ENCODE measurements at places on chromosomes 5 and 9.

GRCh38 chr5:140561753-140562523, 2.5 kb downstream of the APBB3 start:
- DNase-seq: no peak

DNA sequence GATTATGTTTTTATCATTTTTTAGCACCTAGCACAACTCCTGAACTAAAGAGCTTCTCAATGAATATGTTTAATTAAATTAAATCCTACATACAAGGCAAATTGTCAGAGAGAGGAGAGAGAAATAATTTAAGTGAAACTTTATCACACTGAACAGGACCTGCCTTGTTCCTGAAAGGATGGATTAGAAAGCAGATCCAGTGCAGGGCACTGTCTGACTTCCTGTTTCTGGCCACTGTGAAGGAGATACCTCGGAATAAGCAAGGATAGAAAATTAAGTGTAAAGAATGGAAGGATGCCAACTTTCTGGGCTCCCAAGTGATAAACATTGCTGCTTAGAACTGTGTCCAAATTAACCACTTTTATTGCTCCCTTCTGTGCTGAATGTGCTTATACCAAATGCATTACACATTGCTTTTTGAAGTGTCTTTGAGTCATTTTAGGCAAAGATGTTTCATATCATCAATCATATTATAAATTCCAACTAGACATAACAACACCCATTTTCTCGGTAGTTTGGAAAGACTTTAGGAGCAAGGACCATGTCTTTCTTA, 89.1 kb upstream of the SPDL1 start:
- DNase-seq: no peak

DNA sequence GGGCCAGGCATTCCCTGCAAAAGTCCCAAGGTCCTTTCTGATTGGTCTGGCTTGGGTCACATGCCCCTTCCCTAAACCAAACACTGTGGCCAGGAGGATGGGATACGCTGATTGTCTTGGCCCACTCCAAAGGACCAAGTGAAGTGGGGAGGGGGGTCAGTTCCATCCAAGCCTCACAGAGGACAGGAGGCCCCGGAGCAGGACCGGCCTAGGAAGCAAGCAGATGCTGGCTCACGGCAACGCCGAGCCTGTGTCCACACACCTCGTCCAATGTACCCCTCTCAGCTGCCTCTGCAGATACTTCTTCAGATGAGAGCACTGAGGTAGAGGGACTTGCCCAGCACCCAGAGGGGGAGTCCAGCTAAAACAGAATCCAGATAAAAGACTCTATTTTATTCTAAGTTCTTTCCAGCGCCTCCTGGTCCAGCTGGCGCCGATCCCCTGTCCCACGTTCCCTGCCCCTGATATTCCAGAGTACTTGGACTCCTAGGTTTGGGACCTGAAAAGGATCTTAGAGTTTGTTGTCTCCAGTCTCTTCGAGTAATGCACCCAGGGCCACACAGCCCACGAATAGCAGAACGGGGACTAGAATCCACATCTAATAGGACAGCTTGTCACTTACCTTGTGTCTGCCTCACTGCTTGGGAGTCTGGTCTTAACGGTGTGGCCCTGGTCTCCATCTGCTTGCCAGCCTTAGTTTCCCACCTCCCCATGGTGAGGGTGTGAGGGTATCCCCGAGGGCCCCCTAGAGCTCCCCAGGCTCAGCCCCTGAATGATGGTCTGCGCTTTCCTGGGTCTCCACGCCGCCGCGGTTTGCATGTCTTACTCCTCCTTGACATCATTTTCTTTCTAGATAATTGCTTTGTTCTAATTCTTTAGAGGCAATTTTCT, 72.4 kb upstream of the UNC5A start:
- no peak for DNase-seq

DNA sequence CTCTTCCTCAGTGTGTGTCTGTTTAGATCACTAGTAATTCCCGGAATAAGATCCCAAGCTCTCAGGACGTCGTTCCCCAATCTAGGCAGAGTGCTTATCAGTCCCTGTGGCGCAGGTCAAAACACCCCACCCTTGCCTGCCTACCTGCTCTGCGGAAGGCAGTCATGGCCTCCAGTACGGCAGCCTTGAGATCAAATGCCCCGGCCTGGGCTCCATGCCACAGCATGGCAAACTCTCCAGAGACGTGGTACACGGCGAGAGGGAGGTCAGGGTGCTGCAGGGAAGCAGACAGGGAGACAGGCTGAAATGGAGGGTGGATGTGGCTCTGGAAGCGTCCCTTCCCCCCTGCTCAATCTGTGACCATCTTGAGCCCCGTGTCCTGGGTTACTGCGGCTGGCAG, 12.0 kb upstream of the HDHD3 start:
- no peak for DNase-seq

DNA sequence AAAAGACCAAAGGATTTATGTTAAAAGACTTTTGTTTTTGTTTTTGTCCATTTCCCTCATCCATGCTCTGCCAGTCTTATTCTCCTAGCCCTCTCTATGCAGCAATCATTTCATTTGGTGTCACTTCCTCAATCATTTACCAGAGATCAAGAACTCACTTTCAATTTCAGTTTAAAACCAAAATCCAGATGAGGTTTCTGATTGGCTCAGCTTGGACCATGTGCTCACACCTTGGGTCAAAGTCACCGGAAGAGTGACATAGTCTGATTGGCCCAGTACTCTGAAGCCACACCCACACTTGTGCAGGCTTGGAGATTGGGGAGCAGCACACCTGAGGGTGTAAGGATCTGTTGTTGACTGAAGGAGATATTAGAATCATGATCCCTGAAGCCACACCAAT, 79.6 kb downstream of the TLR4 start:
- peak; percentile 9 for DNase-seq

DNA sequence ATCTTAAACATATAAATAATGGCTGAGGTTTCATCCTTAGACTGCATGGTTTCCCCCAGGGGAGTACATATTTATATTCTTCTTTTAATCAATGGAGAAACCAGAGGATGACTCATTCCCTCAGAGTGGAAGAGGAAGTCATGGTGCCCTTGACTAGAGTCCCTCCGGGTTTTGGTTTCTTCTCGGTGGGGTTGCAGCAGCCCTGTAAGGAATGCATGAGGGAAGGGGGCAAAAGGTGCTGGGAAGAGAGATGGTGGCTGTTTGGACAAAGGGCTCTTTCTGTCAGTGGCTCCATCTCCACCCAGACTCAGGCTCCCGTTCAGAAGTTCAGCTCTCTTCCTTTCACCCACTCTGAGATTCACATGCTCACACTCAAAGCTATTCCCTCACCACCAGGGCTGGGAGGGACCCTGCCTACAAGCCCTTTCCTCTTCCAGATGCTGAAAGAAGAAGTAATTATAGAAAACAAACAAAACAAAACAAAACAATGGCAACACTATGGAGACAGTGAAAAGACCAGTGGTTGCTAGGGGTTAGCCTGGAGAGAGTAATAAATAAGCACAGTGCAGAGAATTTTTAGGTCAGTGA, 129.8 kb upstream of the IL12B start:
- DNase-seq: no peak

- DNase-seq: no peak
These were observed 379.4 kb downstream of the ANXA1 start for GRCh38 chr9:73531051-73531532.

Data from activated CD4-positive, alpha-beta T cell treated with anti-CD3 and anti-CD28 coated beads, Interleukin-2, amount 50 U/mL, for 48 hours (primary cell).